NCI-H1436 (cell line): ENCODE measurements at places on chromosomes 7 and 10.

DNA sequence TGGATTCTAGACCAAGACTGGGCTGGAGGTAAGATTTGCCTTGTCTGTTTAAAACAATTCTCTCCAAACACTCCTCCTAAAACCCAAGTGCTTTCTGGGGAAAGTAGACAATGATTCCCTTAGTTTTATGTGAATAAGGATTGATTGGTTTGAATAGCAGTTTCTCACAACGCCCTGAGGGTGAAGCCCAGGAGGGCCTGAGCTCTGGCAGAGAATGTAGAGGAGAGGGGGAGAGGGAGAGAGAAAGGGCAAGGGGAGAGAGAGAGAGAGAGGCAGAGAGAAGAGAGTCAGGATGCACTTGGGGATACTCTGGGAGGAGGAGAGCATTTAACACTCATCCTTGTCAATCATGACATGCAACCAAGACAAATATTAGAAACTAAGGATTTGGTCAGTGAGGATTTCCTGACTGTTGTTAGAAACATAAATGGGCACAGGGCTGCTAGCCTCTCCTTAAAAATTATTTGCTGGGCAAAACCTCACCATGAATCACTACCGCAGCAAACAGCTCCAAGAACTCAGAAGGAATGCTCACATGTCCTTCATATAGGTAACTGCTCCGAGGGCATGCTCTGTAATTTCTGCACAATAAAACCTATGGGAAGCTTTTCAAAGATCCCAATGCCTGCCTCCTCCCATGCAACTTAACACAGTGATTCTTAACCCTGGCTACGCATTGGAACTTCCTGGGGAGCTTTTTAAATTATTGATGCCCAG, 55.2 kb upstream of the RAPGEF5 start:
- DNase-seq = no peak

- DNase-seq = no peak
These were observed 195.8 kb upstream of the NEBL start for GRCh38 chr10:21092683-21093524.

GRCh38 chr10:103849880-103850571, 5.3 kb downstream of the SH3PXD2A start:
- DNase-seq = no peak

- no peak for DNase-seq
These were observed 80.8 kb downstream of the NKX6-2 start for GRCh38 chr10:132705173-132705572.

DNA sequence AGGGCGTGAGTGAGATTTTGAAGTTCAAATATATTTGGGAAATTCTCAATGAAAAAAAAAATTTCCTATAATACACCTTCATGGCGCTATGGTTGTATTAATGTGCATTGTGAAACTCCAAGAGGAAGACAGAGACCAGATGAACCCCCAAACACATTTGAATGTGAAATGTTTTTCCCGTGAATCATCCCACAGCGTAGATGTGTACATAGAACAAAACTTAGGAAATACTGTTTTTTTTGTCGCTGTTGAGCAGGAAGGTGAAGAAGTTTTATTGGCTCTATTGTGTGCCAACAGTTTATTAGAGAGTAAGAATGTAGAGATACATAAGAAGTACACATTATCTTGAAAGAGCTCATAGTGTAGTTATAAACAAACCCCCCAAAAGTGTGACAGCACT, 134.0 kb downstream of the KCND2 start:
- no peak for DNase-seq

- DNase-seq = no peak
These were observed 296.7 kb upstream of the GNAI1 start for GRCh38 chr7:79837915-79838314.

- DNase-seq = no peak
These were observed 33.2 kb upstream of the CALU start for GRCh38 chr7:128705891-128706333.

DNA sequence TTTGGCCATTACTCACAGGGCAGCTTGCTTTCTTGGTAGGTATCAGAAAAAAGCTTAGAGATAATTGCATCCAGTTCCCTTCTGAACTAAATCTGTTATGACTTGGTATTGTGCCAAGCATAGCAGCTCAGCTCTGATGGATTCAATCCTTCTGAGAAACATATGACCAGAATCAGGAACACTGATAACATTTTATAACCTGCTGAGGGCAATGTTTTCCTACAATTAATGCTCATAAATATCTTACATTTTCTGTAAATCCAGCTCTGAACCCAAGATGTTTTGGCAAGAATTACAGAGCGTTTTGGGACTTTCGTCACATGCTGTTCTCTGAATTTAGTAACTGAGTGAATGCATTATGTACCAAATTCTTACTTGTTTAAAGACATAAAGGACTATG, 167.8 kb downstream of the KIF20B start:
- DNase-seq = no peak

DNA sequence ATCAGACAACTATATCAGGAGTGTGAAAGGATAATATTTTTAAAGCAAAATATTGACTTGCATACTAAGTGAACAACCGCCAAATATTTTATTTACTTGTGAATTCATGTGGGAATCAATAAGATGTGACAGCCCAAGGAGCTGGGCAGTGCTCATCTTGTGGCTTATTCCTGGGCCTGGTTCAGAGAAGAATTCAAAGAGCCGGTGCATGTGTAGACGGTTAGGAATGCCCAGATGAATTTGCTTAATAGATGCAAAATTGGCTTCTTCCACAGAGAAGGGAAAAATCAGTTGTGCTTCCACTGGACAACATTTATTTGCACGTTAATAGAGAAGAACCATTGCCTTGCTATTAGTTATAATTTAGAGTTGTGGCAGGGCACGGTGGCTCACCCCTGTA, 4.4 kb downstream of the MYL7 start:
- no peak for DNase-seq

- DNase-seq = no peak
These were observed 724.6 kb upstream of the NRP1 start for GRCh38 chr10:34058845-34059614.

- no peak for DNase-seq
These were observed 910 bp downstream of the ARHGAP19 start for GRCh38 chr10:97291357-97292096.

DNA sequence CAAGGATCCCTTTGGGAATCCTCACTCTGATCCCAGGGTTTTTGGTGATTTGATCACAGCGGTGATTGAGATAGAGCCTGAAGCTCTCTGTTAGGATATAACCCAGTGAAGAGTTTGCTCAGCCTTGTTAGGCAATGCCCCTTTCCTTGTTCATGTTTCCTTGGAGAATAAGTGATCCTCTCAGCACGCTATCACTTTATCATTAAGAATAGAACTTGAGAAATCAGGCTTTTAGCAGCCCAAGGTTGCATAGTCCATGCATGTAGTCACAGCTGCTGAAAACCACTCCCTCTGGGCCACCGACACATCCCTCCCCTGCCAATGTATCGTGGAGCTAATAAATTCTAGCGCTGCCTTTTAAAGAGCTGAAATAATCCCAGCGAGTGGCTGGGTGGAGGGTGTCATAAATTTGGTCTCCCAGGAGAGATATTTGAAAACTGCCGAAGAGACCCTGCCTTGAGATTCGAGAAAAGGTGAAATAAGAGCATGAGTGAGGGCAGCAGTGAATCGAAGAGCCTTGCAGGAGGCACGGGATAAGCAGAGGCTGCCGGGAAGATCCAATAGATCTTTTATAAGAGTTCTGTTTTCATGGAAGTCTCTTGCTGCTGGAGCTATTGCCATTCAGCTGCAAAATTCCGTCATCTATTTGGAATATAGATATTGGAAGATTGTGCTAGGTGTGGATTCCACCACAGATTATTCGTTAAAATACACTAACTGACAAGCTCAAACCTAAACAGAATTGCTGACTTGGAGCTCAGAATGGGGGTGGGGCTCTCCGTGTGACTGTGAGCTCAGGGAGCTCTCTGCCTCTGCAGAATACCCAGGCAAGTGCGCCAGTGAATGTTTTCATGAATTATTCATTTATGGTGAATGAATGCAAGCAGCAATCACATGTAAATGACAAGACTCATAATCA, 249.8 kb downstream of the TRIL start:
- peak; percentile 36 for DNase-seq

DNA sequence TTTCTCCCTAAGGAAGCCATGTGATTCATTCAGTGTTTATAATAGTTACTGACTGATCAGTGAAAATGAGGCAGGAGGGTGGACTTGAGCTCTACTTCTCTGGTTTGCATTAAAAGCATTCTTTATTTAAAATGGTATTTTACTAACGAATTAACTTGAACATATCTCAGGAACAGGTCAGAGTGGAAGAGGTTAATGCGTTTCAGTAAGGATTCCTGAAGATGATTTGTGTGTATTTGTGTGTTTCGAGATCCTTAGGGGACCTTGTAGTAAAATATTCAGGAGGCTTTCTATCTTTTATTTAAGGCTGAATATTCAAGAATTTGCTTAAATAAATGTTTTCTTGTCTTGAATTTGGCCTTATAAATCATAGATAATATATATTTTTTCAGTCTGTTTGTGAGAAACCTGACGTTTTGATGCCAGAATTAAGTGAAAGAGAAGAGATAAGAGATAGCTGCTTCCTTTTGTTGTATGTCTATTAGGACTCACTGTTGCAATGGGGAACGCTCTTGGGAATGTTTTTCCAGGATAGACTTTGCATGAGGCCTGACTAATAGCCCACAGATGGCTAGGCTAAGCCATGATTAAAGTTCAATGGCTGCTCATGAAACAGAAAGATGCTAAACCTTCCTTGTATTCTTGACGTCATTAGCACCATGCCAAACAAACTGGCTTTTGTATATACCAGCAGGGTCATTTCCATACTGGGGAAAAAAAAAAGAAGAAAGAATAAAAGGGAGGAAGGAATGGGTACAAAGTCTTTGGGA, 93.8 kb upstream of the MTPN start:
- no peak for DNase-seq

DNA sequence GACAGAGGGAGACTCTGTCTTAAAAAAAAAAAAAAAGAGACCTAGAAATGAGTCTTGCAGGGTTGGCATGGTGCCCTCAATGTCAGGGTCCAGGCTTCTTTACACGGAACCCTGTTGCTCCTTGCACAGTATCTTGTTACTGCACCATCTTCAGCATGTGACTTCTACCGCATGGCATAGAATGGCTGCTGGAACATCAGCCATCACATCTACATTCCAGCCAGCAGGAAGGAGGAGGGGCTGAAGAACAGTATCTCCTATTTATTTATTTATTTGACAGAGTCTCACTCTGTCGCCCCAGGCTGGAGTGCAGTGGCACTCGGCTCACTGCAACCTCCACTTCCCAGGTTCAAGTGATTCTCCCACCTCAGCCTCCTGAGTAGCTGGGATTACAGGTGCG, 3.7 kb upstream of the ACHE start:
- no peak for DNase-seq
